BJ (cell line): ENCODE measurements at places on chromosomes 7 and 10. TPM values are rescaled to one million over a fixed set of nuclear protein-coding genes. Genes with fewer than 3 reads are reported as not detected.

DNA sequence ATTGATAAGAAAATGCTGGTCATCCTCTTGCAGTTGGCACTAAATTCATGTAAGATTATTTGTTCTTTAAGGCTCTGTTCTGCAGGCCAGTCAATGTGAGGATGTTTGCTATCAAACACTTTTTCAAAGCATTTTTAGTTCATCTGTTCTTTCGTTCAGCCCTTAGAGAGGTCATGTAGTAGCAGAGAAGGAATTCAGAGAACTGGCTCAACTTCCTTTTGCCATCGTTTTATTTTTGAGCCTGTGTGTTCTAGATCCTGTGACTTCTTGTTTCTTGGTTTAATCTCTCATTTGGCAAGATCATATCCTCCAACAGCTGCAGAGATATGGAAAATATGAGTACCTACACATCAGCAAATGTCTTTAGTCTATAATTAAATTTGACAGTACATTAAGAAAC is 184.3 kb downstream of the NRP1 start:
- no peak for DNase-seq

GRCh38 chr7:12947465-12947864 is 260.0 kb downstream of the ARL4A start:
- no peak for DNase-seq

DNA sequence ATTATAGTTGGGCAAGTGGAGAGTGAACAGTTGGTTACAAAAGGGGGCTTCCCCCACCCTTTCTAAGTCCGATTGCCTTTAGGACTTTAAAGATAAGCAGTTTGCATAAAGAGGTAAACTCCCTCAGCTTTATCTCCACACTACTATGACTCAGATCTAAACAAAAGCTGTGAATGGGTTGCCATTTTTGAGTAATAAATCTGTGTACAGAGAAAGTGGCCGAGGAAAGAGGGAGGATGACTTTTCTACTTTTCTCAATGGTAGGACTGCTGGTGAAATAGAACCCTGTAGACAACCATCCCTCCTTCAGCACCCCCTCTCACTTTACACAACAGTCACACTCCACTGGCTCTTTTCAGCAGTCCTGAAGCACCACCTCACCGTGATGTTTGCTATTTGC is 71.2 kb downstream of the DNMBP start:
- no peak for DNase-seq

Gene PNLIPRP2
- not detected in 2 replicates for polyA plus RNA-seq

DNA sequence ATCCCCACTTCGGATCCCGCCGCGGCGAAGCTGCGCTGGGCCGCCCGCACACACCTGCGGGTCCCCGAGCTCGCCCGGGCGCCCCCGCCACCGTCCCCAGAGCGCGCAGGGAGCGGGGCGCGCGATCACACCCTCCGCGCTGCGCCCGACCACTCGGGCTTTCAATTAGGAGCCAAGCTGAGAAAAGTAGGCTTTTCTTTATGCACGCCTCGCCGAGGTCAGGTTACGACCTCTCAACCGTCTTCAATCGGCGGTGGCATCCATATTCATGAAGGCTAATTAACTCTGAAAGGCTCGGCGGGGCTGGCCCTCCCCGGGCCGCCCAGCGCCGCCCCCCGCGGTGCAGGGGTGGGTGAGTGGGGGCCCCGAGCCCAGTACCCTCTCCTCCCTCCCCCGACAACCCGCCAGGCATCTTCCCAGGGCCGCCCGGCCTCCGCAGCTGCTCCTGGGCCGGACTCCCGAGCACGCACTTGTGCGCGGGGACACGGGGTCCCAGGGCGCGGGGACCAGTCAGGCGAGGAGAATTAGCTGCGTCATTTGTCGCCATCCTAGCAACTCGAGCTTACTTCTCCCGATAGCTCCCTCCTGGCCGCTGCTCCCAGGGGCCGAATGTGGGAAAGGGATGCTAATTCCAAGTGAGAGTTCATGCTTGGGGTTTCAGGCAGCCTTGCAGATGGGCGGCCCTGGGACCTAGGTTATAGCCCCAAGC is 155.5 kb upstream of the LYZL2 start:
- DNase-seq = no peak

DNA sequence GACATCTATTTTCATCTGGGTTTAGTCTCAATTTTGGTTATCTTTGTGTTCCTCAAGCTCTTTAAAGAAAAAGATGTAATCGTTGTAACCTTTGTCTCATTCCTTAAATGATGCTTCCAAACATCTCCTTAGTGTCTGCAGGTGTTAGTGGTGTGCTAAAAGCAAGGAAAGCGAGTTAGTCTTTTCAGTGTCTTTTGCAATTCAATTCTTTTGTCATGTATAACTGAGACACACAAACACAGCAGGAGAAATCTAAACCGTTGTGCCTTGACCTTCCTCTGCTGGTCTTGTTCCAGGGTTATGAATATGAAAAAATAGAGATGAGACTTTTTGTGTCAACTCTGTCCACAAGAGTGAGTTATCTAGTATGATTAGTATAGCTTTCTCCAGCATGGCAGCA is 40.7 kb downstream of the PIK3CG start:
- no peak for DNase-seq

- no peak for DNase-seq
Measured at GRCh38 chr10:64682043-64682442, 1160.8 kb downstream of the REEP3 start.

DNA sequence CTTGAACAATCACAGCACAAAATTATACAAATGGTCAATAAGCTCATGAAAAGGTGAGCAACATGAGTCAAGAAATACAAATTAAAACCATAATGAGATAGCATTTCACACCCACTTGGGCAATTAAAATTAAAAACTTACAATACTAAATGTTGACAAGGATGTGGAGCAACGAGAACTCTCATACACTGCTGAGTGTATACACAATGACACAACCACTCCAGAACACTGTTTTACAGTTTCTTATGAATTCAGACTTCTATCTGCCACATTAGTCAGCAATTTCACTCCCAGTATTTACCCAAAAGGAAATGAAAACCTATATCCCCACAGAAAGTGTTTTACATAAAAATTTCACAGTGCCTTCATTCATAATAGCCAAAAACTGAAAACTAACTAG is 31.1 kb downstream of the GDI2 start:
- DNase-seq = no peak

- no peak for DNase-seq
Measured at GRCh38 chr10:116809483-116810119, 39.7 kb upstream of the ENO4 start.

Gene SPDYE18
- 0.23 and 0.29 TPM in 2 replicates for polyA plus RNA-seq

Gene ASB10
- polyA plus RNA-seq = not detected in 2 replicates

Gene C10orf67
- 0.10 and 0.15 TPM in 2 replicates for polyA plus RNA-seq

Gene GIMAP1
- polyA plus RNA-seq = not detected in 2 replicates

- no peak for DNase-seq
Measured at GRCh38 chr7:123201901-123202300, 2.1 kb upstream of the SLC13A1 start.

DNA sequence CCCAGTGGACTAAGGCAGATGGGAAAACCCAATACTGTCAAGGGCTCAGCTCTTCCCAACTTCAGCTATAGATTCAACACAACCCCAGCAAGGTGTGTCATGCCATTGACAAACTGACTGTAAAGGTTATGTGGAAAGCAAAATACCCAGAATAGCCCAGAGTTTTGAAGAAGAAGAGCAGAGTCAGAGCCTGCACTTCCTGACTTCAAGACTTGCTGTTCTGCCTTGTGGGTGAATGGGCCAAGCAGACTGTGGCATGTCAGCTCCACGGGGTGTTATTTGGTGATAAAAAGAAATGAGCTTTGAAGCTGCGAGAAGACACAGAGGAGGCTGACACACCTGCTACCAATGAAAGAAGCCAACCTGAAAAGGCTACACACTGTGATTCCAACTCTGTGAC is 89.7 kb downstream of the NKX6-2 start:
- DNase-seq = no peak

DNA sequence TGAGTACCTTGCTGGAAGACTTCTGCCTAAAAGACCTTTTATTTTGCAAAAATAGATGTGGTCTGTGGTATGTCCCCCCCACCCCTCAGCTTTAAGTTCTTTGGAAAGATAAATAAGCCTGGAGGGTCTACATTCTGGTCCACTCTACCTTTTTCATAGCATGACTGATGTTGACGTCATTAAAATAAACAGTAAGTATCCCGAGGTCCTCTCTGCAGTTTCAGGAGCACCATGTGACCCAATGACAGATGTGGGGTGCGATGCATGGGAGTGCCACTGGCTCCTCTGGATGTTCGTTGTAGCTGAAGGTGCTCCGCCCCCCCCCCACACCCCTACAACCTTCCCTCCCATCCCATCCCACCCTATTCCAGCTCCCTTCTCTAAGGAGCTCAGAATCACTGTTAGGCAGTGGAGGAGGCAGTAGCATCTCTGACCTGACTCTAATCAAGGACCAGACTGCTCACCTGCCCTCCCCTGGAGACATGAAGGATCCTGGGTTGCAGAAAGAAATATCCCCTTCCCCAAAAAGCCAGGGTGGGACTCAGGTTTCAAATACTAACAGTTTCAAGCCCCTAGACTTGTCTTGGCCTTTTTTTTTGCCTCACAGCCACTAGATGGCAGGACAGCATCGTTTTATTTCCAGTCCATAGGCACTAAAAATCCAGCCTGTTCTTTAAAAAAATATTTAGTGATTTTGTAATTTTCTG is 25.1 kb downstream of the CASP7 start:
- DNase-seq = no peak

DNA sequence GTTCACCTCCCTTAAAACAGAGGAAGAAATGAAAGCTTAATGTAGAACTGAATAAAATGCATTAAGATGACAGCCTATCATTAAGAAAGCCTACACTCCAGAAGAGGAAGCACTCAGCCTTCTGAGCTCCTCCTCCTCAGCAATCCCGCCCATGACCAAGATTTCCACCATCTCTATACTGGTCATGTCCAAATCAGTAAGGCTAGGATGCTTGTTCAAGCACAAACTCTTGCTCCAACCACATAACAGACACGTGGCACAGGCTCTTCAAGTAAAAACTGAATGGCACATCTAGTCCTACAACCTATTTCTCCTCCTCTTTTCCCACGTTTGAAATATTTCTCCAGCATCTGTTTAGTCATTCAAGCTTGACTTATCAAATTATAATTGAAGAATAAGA is 454.1 kb downstream of the PARD3 start:
- no peak for DNase-seq

GRCh38 chr10:60979667-60980104 is 35.7 kb upstream of the RHOBTB1 start:
- DNase-seq = no peak

- DNase-seq = no peak
Measured at GRCh38 chr7:45582136-45582749, 8.1 kb downstream of the ADCY1 start.

GRCh38 chr10:35642793-35643114 is 658 bp upstream of the FZD8 start:
- no peak for DNase-seq

- DNase-seq = no peak
Measured at GRCh38 chr10:59917922-59918321, 11.6 kb upstream of the CCDC6 start.

GRCh38 chr7:6316226-6316625 is 43.8 kb upstream of the CYTH3 start:
- no peak for DNase-seq

Gene RSU1
- 277 and 339 TPM in 2 replicates for polyA plus RNA-seq

Gene ZMIZ1
- polyA plus RNA-seq = 5.6 and 13.0 TPM in 2 replicates

- DNase-seq = no peak
Measured at GRCh38 chr7:5697754-5698424, 83.6 kb downstream of the RNF216 start.

- DNase-seq = no peak
Measured at GRCh38 chr10:7412928-7413282, 2.1 kb upstream of the SFMBT2 start.

GRCh38 chr10:132724446-132724845 is 61.5 kb downstream of the NKX6-2 start:
- peak; percentile 79 for DNase-seq

Gene GCK
- 0.22 and 0.40 TPM in 2 replicates for polyA plus RNA-seq

- DNase-seq = no peak
Measured at GRCh38 chr7:2724453-2725177, 36.6 kb downstream of the AMZ1 start.
